ENCODE measurements at places on chromosomes 5 and 9.

DNA sequence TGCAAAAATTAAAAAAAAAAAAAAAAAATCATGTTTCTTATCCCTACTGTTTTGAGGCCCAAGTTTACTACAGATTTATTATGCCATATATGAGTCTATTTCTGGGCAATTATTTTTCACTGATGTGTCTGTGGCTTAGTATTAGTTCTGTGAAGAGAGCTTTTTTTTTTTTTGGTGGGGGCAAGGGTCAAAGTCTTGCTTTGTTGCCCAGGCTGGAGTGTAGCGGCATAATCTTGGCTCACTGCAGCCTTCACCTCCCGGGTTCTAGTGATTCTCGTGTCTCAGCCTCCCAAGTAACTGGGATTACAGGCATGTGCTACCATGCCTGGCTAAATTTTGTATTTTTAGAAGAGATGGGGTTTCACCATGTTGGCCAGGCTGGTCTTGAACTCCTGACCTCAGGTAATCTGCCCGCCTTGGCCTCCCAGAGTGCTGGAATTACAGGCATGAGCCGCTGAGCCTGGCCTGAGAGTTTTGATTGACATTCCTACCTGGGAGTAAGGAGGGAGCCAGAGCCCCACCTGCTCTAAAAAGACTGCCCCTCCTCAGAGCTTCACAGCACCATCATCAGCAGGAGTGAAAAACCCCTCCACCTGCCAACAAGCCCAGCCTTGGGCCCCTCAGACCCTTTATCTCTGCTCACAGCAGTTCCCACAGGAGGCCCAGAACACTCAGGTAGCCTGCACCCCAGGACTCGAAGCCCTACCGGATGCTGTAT, 36.1 kb upstream of the JADE2 start:
- DNase-seq: no peak

GRCh38 chr5:127875235-127876021, 172.2 kb downstream of the CCDC192 start:
- peak; percentile 16 for DNase-seq

GRCh38 chr9:135215571-135216161, 128.2 kb downstream of the OLFM1 start:
- DNase-seq: no peak

GRCh38 chr9:122206118-122207046, 22.4 kb downstream of the LHX6 start:
- no peak for DNase-seq
